ENCODE measurements at places on chromosomes 11 and 22. TPM values are rescaled to one million over a fixed set of nuclear protein-coding genes. Genes with fewer than 3 reads are reported as not detected.
A peak's percentile ranks its signal among the peaks of the same experiment; 100 is the strongest.

DNA sequence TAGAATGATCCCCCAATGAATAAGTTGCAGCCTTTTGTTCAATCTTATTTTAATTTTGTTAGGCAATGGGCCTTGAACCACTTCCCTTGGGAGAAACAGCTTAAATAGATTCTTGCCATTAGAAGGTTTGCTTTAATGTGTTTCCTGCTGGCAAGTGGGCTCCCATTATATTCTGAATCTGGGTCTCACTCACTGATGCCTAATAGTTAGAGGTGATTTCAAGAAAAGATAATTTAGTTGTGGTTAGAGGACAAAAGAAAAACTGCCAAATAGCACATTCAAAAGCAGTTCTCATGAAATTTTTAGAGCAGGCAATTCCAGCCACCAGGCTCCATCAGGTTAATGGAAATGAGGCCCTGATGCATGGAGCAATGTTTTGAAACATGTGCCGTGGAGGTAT, 362.6 kb upstream of the CHORDC1 start:
- no peak for DNase-seq

DNA sequence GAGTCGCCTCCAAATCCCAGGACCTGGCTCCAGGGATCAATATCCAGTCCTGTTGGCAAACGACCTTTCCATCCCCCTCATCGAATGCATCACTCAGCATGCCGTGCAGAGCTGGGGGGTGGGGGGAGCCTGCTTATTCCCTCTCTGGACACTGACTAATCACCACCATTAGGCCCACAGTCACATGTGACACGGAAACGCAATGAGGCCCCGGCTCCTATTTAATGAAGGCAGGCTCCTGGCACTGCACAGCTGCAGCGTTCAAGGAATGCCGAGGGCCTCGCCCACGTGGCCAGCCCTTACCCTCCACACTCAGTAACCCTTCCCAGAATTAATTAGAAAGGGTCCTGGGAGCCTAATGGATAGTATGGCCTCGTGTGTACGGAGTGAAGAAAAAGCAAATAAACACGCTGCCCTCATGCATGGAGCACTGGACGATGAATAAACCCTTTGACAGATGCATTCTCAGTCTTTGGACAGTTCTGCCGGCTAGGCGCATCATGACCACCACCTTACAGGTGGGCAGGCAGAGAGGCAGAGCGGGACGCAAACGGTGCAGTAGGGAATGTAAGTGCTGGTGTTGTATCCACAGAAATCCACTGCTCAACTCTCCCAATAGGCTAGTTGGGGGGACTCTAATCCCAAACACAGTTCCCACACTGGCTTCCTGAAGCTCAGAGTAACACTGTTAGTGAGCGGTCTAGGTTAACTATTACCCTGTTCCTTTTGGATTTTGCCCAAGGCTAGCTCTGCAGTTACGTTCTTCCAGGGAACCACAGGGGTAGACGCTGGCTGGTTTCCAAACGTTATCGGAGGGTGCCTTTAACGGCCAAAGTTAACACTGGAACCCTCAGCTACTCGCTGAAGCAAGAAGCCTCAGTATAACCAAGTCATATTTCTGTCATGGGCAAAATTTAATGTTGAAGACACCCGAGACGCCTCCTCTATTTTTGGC, 490.1 kb downstream of the OPCML start:
- DNase-seq = no peak

Gene GDPD5
- 107 TPM for total RNA-seq

Gene CCDC87
- not detected for total RNA-seq

DNA sequence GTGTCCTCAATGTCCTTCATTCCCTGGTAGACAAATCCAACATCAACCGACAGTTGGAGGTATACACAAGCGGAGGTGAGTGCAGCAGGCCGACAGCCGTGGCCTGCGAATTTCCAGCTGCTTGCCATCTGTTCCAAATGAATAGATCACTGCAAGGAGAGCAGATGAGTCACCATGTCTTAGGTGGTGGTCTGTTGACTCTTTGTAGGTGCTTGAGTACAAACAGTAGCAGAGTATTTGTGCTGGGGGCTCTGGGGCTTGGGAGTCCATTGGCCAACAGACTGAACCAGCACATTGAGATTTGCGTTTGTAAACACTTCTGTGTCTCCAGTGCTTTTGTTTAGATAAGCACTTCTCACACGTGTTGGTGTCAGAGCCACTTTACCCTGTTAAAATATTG, 21.1 kb downstream of the EIF3L start:
- DNase-seq = no peak

Gene SERHL2
- 0.81 TPM for total RNA-seq

- DNase-seq = peak; percentile 62
Observed at GRCh38 chr11:61065955-61066638, 36.2 kb upstream of the CD5 start.

DNA sequence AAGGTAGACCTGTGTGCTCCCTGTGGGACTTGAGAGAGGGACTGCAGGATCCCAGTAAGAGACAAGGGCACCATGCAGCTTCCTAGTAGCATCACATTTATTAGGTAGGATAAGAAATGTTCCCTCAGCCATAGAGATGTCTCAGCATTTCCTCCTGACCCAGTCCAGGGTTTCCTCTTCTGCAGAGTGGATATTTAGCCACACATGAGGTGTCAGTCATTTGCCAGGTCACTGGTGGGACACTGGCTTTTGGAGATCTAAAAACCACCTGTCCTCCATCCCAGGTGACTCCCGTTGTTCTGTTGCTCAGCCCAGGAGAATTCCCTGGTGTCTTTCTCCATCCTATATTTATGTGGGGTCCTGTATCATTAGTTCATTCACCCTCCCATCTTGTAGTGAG, 117.5 kb upstream of the NNMT start:
- DNase-seq = no peak

GRCh38 chr11:46071091-46071490, 50.2 kb downstream of the PHF21A start:
- DNase-seq = no peak

Gene DNAJB7
- total RNA-seq = not detected

DNA sequence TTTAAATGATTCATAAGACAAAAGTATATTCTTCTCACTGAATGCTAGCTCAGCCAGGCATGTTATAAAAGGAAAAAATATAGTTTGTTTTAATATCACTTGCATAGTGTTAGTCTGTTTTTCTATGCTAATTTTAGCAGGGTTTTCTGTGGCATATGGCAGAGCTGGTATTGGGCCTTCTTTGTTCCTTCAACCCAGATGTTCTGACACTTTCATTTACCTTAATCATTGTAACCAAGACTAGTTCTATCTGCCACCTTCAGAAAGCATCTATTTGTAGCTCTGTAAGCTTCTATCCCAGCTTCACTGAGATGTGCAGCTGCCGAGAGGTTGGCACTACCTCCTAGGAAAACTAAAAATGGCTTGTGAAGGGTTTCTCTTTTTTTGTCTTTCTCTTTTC, 338.7 kb downstream of the GUCY1A2 start:
- no peak for DNase-seq

- no peak for DNase-seq
Observed at GRCh38 chr11:134151083-134151747, 72.6 kb downstream of the NCAPD3 start.

GRCh38 chr11:107696140-107696539, 15.7 kb downstream of the SLN start:
- no peak for DNase-seq

Gene TPH1
- total RNA-seq = 0.18 TPM

Gene MS4A6E
- total RNA-seq = not detected

DNA sequence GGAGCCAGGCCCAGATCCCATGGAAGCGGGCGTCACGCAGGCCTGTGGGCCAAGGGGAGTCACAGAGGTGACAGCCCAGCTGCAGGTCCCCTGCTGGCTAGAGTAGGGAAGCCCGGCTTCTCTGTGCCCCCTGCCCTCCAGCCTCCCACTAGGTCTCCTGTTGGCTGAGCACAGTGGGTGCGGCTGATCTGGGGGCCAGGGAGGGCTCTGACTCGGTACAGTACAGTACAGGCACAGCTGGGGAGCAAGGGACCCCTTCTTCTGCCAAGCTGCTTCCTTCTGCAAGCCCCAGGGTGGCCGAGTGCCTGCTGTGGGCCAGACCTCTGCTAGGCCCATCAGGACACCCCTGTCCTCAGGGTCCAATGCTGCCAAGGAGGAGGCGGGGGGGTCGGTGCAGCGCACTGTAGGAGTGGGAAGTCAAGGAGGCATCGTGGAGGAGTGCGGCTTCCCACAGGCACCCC, 10.1 kb downstream of the SUSD2 start:
- DNase-seq = no peak

Gene GGTLC2
- not detected for total RNA-seq

Gene KAT5
- 62.6 TPM for total RNA-seq

DNA sequence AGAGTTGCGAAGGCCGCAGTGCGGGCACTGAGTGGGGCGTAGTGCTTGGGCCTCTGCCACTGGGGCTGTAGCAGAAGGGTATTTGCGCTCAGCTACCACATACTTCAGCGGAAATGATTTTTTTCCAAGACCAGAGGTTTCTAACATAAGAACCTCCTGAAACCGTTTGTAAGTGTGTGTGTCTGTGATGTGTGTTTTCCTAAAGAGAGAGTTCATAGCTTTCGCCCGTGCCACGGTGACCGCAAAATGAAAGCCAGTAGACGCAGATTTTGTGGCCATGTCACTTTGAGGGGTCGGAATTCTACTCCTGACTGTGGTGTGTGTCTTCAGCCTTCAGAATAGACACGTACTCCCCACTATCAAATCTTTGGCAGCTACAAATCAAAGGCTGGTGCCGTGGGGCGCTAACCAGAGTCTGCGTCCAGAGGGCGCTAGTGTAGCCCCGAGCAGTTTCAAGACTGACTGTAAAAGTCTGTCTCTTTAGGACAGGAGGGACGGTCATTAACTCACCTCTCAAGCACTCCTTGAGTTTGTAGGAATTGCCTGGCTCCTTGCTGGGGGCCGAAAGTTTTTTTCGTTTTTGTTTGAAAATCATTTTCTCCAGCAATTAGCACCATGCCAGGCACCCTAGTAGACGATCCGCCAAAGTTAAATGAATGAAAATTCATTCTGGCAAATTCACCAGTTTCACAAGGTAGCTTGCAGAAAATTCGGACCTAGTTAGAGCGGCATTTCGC, 2.5 kb upstream of the CALCA start:
- DNase-seq = peak; percentile 68

DNA sequence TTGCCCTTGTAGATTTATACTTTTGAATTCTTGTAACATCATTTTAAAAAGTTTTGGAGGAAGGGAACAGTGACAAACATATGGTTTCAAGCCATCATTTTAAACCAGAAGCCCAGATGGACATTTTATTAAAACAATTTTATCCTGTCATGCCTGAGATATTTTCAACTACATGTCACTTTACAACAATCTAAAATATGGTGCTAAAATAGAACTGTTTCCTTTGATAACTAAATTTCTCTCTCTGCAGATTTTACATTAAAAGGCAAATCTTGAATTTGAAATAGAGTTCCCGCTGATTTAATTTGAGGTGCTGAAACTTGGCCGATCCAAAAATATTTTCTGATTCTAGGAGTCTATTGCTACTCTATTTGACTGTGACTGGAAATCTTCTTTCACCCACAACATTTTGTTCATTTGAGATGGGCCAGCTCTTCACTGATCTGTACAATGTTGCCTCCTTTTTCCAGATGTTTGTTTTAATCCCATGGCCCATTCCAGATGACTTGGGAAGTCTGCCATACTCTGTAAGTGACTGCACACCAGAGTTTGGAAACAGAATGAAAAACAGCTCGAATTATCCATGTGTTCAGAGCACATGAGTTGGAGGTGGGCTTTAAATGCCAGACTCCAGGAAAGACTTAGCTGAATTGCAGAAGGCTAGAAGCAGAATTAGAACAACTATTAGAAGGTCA, 402.5 kb downstream of the TMEM135 start:
- DNase-seq = no peak

Gene HTR3B
- total RNA-seq = not detected

- no peak for DNase-seq
Observed at GRCh38 chr11:68469122-68469521, 8.6 kb downstream of the PPP6R3 start.

- DNase-seq = peak; percentile 90
Observed at GRCh38 chr11:60985991-60986915, 14.8 kb downstream of the CD6 start.

DNA sequence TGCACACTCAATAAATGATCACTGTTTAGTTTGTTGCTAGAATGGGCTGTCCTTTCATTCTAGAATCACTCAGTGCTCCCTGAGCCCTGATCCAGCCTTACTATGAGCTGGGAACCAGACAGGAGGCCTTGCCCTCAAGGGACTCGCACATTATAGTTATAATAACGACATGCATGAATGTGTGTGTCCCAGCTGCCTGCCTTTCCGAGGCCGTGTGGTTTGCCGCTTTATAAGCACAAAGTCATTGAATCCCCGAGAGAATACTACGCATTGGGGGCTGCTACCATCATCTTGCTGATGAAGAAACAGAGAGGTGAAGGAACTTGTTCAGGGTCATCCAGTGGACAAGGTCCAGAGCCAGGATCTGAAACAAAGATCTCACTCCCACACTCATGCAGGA, 75.7 kb downstream of the NFAM1 start:
- no peak for DNase-seq

- DNase-seq = peak; percentile 84
Observed at GRCh38 chr22:50247748-50248147, 2.9 kb upstream of the TUBGCP6 start.

GRCh38 chr11:43518408-43519160, 159.9 kb downstream of the TTC17 start:
- DNase-seq = no peak

- DNase-seq = no peak
Observed at GRCh38 chr11:25938952-25939351, 393.0 kb upstream of the ANO3 start.

GRCh38 chr11:127629200-127629599, 628.6 kb upstream of the KIRREL3 start:
- no peak for DNase-seq

- DNase-seq = peak; percentile 77
Observed at GRCh38 chr22:37492428-37493344, 6.5 kb upstream of the MFNG start.

GRCh38 chr11:17230867-17231851, 23.4 kb upstream of the PIK3C2A start:
- DNase-seq = peak; percentile 21

- DNase-seq = no peak
Observed at GRCh38 chr22:36117053-36117554, 43.5 kb downstream of the APOL3 start.

DNA sequence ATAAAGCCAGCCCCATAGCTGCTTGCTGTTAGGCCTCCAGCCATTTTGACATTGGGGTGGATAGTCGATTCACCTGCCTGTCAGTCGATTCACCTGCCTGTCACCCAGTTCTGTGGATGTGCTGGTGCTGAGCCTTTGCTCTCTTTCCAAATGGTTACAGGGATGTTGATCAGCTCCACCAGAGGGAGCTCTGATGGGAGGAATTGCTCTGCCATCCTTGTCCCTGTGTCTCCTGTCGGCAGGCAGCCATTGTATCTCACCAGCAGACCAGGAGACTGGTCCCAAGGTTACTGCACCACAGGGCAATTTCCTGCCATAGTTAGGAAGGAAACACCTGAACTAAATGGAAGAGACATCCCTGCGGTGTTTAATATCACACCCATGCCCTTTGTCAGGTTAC, 6.1 kb downstream of the MPEG1 start:
- DNase-seq = no peak

Gene SHANK3
- total RNA-seq = not detected

Gene USP28
- total RNA-seq = 52.3 TPM

- no peak for DNase-seq
Observed at GRCh38 chr11:64314805-64315561, 2.4 kb downstream of the TRMT112 start.
